ENCODE measurements at places on chromosomes 5 and 9. TPM values are rescaled to one million over a fixed set of nuclear protein-coding genes. Genes with fewer than 3 reads are reported as not detected.

ARHGEF28 gene
- total RNA-seq, result 13.3 TPM

PCDHB15 gene
- not detected for total RNA-seq

FBXW11 gene
- total RNA-seq, result 41.0 TPM

CLINT1 gene
- 71.3 TPM for total RNA-seq

GAPT gene
- not detected for total RNA-seq

SIT1 gene
- total RNA-seq, result not detected

NIPAL4 gene
- 14.1 TPM for total RNA-seq

CCL28 gene
- total RNA-seq, result 0.14 TPM

SOX30 gene
- total RNA-seq, result not detected

CNTNAP3 gene
- 12.7 TPM for total RNA-seq

ZNF462 gene
- 3.6 TPM for total RNA-seq

LCN9 gene
- total RNA-seq, result not detected

AMBP gene
- total RNA-seq, result 6.1 TPM

CSF1R gene
- 0.33 TPM for total RNA-seq

IL13 gene
- total RNA-seq, result not detected

MEGF9 gene
- total RNA-seq, result 26.3 TPM

TLR4 gene
- total RNA-seq, result 0.13 TPM

All from A549 treated with ZK216348 at 1 μM for 4 hours (cell line).